ENCODE measurements at places on chromosomes 6 and 20.

GRCh38 chr6:67358241-67358640 is 1276.8 kb upstream of the ADGRB3 start:
- H3K27ac ChIP-seq = no peak overlapping the region
- no peak overlapping the region for H3K4me3 ChIP-seq
- DNase-seq = no peak
- no peaks in the 10 kb centered on the region for H3K36me3 ChIP-seq

GRCh38 chr20:19816386-19816785 is 58.3 kb downstream of the RIN2 start:
- peaks cover 52% of the 10 kb centered on the region for H3K4me1 ChIP-seq
- H3K27ac ChIP-seq = peak overlapping the region; percentile 97
- DNase-seq = no peak
- no peaks in the 10 kb centered on the region for H3K27me3 ChIP-seq
- no peak overlapping the region for H3K4me3 ChIP-seq

- no peak for DNase-seq
- no peaks in the 10 kb centered on the region for H3K4me1 ChIP-seq
- H3K27me3 ChIP-seq = no peaks in the 10 kb centered on the region
- H3K36me3 ChIP-seq = no peaks in the 10 kb centered on the region
Observed at GRCh38 chr6:107607116-107607515, 117.2 kb downstream of the SOBP start.

- H3K36me3 ChIP-seq = no peaks in the 10 kb centered on the region
- no peak for DNase-seq
- H3K4me1 ChIP-seq = no peaks in the 10 kb centered on the region
- H3K27ac ChIP-seq = no peak overlapping the region
- H3K4me3 ChIP-seq = no peak overlapping the region
- peaks cover 7% of the 10 kb centered on the region for H3K27me3 ChIP-seq
Observed at GRCh38 chr20:53996584-53997486, 73.6 kb downstream of the BCAS1 start.

DNA sequence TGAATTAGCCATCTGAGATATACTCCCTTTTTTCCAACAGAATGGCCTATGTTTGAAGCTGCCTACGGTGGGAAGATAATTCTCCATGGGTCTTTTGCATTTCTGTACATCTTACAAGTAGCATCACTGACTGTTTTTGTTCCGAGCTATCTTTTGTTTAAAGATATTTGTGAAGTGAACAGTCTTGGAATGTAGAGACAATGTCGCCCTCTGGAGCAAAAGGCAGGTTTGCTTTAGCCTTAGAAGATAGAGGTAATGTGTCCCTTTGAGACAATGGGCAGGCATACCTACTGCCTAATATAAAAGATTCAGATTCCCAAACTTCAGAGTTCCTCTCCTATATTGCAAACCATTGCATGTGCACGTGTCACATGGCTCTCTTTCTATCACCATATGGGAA is 347.8 kb upstream of the CNR1 start:
- H3K27ac ChIP-seq = no peak overlapping the region
- no peaks in the 10 kb centered on the region for H3K4me1 ChIP-seq
- no peak for DNase-seq
- H3K27me3 ChIP-seq = no peaks in the 10 kb centered on the region

DNA sequence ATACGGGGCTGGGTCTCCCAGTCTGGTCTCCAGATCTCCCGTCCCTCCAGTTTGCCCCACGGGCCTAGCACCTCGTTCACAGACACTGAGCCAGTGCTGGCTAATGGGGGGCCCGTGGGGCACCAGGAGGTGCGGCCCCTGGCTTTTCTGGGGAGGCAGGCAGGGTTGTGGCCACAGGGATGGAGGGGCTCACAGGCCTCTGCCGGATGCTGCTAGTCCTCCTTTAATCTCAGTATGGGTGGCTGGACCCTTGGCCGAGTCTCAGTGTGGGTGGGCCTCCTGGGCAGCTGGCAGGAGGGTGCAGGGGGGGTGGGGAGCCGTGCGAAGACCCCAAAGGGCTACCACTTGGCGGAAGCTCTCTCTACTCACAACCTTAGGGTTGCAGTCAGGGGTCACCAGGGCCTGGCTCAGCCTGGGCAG is 1.6 kb upstream of the SOX18 start:
- H3K27ac ChIP-seq = no peak overlapping the region
- peaks cover 12% of the 10 kb centered on the region for H3K4me1 ChIP-seq
- H3K36me3 ChIP-seq = no peaks in the 10 kb centered on the region
- DNase-seq = no peak
- no peak overlapping the region for H3K4me3 ChIP-seq

GRCh38 chr20:41168281-41169161 is 31.2 kb downstream of the PLCG1 start:
- H3K36me3 ChIP-seq = peaks cover 82% of the 10 kb centered on the region
- peak; percentile 68 for DNase-seq
- H3K27me3 ChIP-seq = no peaks in the 10 kb centered on the region
- no peaks in the 10 kb centered on the region for H3K4me1 ChIP-seq
- no peak overlapping the region for H3K4me3 ChIP-seq

GRCh38 chr6:55777469-55777868 is 97.9 kb downstream of the BMP5 start:
- peaks cover 4% of the 10 kb centered on the region for H3K4me1 ChIP-seq
- no peak overlapping the region for H3K27ac ChIP-seq
- no peak overlapping the region for H3K4me3 ChIP-seq

DNA sequence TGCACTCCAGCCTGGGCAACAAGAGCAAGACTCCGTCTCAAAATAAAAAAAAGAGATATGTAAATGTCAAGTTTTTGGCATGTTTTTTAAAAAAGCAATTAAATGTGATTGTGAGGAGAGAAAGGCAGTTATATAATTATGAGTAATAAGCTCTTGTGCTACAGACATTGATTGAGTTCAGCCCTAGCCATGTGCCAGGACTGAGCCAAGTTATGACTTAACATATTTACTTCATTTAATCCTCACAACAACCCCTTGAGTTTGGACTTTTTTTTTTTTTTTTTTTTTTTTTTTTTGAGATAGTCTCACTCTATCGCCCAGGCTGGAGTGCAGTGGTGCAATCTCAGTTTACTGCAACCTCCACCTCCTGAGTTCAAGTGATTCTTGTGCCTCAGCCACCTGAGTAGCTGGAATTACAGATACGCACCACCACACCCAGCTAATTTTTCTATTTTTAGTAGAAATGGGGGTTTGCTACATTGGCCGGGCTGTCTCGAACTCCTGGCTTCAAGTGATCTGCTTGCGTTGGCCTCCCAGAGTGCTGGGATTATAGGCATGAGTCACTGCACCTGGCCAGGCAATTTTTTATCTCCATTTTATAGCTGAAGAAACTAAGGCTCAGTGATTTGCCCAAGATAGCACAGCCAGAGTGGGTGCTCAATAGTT is 15.0 kb upstream of the CSE1L start:
- H3K4me1 ChIP-seq = peaks cover 5% of the 10 kb centered on the region
- H3K36me3 ChIP-seq = peaks cover 63% of the 10 kb centered on the region
- DNase-seq = no peak
- no peak overlapping the region for H3K4me3 ChIP-seq

GRCh38 chr6:3504938-3505805 is 48.3 kb upstream of the SLC22A23 start:
- H3K36me3 ChIP-seq = no peaks in the 10 kb centered on the region
- peaks cover 20% of the 10 kb centered on the region for H3K4me1 ChIP-seq
- peak overlapping the region; percentile 29 for H3K27ac ChIP-seq
- H3K4me3 ChIP-seq = no peak overlapping the region
- no peaks in the 10 kb centered on the region for H3K27me3 ChIP-seq
- no peak for DNase-seq

DNA sequence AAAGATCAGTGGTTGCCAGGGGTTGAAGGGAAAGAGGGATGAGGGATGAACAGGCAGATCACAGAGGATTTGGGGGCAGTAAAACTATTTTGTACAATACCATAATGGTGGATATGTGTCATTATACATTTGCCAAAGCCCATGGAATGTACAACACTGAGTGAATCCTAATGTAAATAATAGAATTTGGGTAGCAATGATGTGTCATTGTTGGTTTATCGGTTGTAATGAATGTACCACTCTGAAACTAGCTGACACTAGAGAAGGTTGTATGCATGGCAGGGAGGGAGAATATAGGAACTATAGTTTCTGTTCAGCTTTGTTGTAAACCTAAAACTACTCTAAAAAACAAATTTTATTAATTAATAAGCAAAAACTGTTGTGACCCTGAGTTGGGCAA is 17.8 kb upstream of the ASF1A start:
- no peaks in the 10 kb centered on the region for H3K27me3 ChIP-seq
- H3K27ac ChIP-seq = peak overlapping the region; percentile 81
- H3K4me3 ChIP-seq = no peak overlapping the region
- H3K36me3 ChIP-seq = no peaks in the 10 kb centered on the region

GRCh38 chr20:2967841-2968240 is 75.6 kb upstream of the GNRH2 start:
- H3K4me3 ChIP-seq = no peak overlapping the region
- H3K36me3 ChIP-seq = peaks cover 8% of the 10 kb centered on the region
- no peaks in the 10 kb centered on the region for H3K27me3 ChIP-seq

GRCh38 chr6:109087661-109088264 is 6.9 kb downstream of the SESN1 start:
- no peaks in the 10 kb centered on the region for H3K27me3 ChIP-seq
- H3K4me3 ChIP-seq = no peak overlapping the region
- no peak for DNase-seq
- H3K4me1 ChIP-seq = peaks cover 10% of the 10 kb centered on the region
- H3K36me3 ChIP-seq = no peaks in the 10 kb centered on the region

DNA sequence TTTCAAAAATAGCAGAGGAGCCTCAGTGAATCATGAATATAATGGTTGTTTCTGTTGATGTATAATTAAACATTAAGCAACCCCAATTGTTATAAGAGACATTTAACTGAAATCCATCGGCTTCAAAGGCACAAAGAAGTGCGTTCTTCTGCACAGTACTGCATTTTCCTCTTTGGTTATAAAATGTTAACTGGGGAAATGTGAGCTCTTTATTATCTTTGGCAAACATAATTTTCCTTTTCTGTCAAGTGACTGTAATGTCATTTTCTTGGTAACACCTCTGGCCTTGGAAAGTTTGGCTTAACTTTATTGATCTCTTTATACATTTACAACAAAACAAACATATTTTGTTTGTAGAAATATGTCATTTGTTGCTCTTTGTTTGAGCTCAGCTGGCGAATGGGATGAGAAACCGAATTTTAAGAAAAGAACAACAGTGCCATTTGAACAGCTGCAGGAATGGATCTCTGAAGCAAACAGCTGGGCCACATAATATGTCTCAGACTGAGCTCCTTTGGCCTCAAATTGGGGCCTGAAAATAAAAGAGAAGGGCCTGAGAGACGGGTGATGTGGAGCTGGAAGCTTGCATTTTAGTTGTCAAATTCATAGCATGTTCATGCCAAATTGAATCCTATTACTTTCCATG is 427.0 kb upstream of the SPTLC3 start:
- no peaks in the 10 kb centered on the region for H3K27me3 ChIP-seq
- H3K4me3 ChIP-seq = no peak overlapping the region
- H3K4me1 ChIP-seq = no peaks in the 10 kb centered on the region
- peak; percentile 4 for DNase-seq

GRCh38 chr6:142075516-142076101 is 57.1 kb upstream of the GJE1 start:
- H3K4me1 ChIP-seq = no peaks in the 10 kb centered on the region
- no peak overlapping the region for H3K4me3 ChIP-seq
- no peak for DNase-seq
- no peak overlapping the region for H3K27ac ChIP-seq

DNA sequence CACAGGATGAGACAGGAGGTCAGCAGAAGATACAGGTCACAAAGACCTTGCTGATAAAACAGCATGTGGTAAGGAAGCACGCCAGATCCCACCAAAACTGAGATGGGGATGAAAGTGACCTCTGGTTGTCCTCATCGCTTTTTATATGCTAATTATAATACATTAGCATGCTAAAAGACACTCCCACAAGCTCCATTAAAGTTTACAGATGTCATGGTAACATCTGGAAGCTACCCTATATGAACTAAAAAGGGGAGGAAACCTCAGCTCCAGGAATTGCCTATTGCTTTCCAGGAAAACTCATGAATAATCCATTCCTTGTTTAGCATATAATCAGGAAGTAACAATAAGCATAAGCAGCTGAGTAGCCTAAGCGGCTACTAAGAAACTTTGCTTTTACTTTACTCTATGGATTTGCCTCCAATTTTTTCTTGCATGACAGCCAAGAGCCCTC is 8.4 kb upstream of the RIN2 start:
- H3K27ac ChIP-seq = no peak overlapping the region
- H3K4me1 ChIP-seq = no peaks in the 10 kb centered on the region
- no peak for DNase-seq
- H3K36me3 ChIP-seq = no peaks in the 10 kb centered on the region
- H3K27me3 ChIP-seq = peaks cover 4% of the 10 kb centered on the region

- no peak for DNase-seq
- no peaks in the 10 kb centered on the region for H3K36me3 ChIP-seq
- peaks cover 64% of the 10 kb centered on the region for H3K4me1 ChIP-seq
- no peaks in the 10 kb centered on the region for H3K27me3 ChIP-seq
- peak overlapping the region; percentile 13 for H3K27ac ChIP-seq
- H3K4me3 ChIP-seq = no peak overlapping the region
Observed at GRCh38 chr6:56766139-56766805, 123.6 kb upstream of the DST start.

GRCh38 chr20:4894409-4894808 is 106.9 kb downstream of the SLC23A2 start:
- DNase-seq = no peak
- H3K4me3 ChIP-seq = no peak overlapping the region
- H3K27me3 ChIP-seq = no peaks in the 10 kb centered on the region
- no peaks in the 10 kb centered on the region for H3K36me3 ChIP-seq

- H3K27ac ChIP-seq = no peak overlapping the region
- no peak overlapping the region for H3K4me3 ChIP-seq
- no peaks in the 10 kb centered on the region for H3K27me3 ChIP-seq
Observed at GRCh38 chr20:57160985-57161384, 105.5 kb downstream of the BMP7 start.

GRCh38 chr6:101398716-101399615 is 5.5 kb downstream of the GRIK2 start:
- no peak overlapping the region for H3K4me3 ChIP-seq
- no peak for DNase-seq
- no peak overlapping the region for H3K27ac ChIP-seq
- no peaks in the 10 kb centered on the region for H3K27me3 ChIP-seq
- no peaks in the 10 kb centered on the region for H3K4me1 ChIP-seq

DNA sequence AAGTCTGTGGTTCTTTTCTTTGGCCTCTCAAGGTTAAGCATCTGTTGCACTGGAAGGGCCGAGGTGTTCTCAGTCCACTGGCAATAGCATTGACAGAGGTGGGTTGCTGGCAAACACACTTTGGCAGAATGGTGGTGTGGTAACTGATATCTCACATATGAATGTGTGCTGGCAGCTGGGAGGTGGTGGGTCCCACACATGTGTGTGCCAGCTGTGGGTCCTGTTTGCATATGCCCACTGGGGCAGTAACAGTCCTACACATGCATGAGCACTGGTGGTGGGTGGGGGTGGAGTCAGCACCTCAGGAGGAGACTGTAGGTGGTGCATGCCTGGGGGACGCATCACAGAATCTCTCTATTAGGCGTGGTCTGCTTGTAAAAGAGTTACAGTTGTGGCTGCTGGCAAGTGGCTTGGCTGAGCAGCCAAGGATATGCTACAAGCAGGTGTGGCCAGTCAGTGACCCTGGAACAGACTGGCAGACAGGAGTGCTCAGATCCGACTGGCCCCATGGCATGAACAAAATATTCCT is 934.3 kb downstream of the GRIK2 start:
- H3K27ac ChIP-seq = no peak overlapping the region
- no peak overlapping the region for H3K4me3 ChIP-seq
- H3K27me3 ChIP-seq = no peaks in the 10 kb centered on the region
- no peaks in the 10 kb centered on the region for H3K36me3 ChIP-seq
- H3K4me1 ChIP-seq = no peaks in the 10 kb centered on the region

GRCh38 chr6:111377558-111378120 is 105.4 kb downstream of the REV3L start:
- no peaks in the 10 kb centered on the region for H3K27me3 ChIP-seq
- H3K4me3 ChIP-seq = no peak overlapping the region
- peaks cover 27% of the 10 kb centered on the region for H3K36me3 ChIP-seq
- no peak for DNase-seq
- no peak overlapping the region for H3K27ac ChIP-seq

All from osteoblast (primary cell).